ENCODE measurements at places on chromosomes 4 and X.

DNA sequence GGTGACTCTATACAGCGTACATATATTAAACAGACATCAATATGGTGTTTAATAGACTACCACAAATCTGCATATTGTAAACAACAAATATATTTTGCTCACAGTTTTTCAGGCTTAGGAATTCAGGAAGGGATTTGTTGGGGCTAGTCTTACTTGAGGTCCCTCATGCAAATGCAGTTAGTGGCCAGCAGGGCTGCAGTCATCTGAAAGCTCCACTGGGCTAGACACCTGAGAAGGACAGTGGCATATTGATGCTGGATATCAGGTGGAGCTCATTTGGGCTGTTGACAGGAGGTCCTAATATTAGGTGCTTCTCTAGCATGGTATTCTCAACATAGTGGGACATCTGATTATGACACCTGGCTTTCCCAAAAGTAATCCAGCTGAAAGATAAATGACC is 493.8 kb upstream of the PABPC4L start:
- DNase-seq: no peak

DNA sequence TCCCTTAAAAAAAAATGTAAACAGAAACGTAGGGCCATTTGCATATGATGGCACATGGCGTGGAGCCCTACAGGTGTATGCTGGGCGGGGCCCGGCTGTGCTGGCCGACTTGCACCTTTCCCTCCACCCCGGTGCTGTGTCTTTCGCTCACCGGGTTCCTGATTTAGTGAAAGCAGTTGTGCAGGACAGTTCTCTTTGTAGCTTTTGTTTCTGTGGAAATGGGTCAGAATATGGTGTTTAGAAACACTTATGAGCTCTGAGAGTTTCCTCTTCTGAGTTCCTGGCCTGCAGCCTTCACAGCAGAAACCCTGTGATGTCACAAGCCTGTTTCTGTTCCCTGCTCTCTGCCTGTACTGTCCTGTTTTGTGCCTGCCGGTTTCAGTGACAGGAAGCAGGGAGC is 22.5 kb upstream of the MSANTD1 start:
- peak; percentile 42 for DNase-seq

DNA sequence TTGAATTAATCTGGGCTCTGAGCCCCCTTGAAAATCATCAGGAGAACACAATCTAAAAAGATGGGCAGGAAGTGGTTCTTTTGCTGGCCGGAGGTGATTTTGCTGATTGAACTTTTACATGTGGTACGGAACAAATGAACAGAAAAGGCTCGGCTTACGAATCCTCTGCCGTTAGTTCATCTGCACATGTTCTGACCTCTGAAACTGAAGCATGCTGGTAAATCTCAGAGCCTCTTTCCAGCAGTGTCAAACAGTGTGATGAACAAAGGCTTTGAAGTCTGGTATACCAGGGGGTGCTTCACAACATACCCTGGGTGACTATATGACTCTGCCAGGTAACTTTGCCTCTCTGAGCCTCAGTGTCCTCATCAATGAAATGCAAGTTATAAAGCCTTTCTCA is 194.2 kb upstream of the C1QTNF7 start:
- DNase-seq: no peak

GRCh38 chr4:107036584-107037198 is 578 bp upstream of the DKK2 start:
- DNase-seq: no peak

DNA sequence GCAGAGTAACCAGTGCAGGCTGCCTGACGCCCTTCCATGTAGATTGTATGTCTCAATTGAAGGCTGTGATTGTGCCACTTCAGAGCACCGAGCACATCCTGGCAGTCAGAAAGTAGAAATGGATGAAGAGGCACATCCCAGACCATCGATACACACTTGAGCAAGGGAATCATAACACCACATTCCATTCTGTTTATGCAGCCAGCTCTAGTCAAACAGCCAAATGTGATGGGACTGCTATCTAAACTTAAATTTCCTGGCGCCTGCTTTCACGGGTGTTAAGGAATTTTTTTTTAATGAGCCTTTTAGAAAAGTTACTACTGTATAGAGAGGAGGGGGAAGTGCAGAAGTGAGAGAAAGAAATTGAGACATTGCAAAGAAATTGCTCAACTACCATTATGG is 84.4 kb downstream of the PPARGC1A start:
- no peak for DNase-seq

GRCh38 chr4:141248486-141248885 is 27.8 kb downstream of the ZNF330 start:
- DNase-seq: no peak

DNA sequence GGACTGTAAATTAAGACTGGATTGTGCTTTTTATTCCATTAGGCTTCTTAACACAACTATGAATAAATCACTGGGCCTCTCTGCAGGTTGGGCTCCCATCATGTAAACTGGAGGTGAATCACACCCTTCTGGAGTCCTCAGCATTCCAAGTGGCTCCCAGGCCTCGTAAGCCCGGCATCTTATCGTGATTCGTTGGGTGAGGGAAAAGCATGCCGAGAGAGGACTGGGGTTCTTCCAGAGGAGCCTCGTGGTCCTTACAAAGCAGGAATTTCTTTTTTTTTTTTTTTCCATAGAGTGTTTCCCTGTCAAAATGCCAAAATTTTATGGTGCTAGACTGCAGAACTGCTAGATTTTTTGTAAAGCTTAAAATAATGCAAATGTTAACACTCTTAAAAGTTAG is 20.0 kb downstream of the CLDN22 start:
- DNase-seq: no peak

- DNase-seq: peak; percentile 93
Observed at GRCh38 chr4:123564758-123565346, 168.3 kb downstream of the SPRY1 start.

Data from NCI-H526 (cell line).